Liver (tissue), 10 donors: ENCODE measurements at places on chromosomes 3 and 15. TPM values are rescaled to one million over a fixed set of nuclear protein-coding genes. Genes with fewer than 3 reads are reported as not detected.

GRCh38 chr3:39166932-39167532 lies 13.6 kb upstream of the CSRNP1 start:
- DNase-seq = peak; percentile 32

- DNase-seq = no peak
These were observed 14.4 kb upstream of the CMTM8 start for GRCh38 chr3:32224016-32224516.

DNA sequence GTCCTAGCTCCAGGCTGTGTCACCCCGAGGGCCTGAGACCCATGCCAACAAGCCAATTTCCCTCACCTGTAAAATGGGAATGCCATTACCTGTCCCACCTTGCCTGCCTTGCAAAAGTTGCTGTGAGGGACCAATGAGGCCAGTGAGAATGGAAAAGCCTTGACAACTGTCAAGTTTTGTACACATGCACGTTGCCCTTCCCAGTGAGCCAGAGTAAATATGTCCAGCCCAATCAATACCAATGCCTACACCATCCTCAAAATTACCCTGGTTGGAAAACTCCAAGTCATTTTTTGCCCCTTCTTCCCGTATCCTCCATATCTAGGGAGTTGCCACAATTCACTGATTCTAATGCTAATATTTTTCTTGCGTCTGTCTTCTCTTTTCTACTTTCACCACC lies 73.5 kb upstream of the RASGRF1 start:
- DNase-seq = no peak

GRCh38 chr3:38988955-38989354 lies 62.8 kb downstream of the SCN11A start:
- DNase-seq = no peak

DNA sequence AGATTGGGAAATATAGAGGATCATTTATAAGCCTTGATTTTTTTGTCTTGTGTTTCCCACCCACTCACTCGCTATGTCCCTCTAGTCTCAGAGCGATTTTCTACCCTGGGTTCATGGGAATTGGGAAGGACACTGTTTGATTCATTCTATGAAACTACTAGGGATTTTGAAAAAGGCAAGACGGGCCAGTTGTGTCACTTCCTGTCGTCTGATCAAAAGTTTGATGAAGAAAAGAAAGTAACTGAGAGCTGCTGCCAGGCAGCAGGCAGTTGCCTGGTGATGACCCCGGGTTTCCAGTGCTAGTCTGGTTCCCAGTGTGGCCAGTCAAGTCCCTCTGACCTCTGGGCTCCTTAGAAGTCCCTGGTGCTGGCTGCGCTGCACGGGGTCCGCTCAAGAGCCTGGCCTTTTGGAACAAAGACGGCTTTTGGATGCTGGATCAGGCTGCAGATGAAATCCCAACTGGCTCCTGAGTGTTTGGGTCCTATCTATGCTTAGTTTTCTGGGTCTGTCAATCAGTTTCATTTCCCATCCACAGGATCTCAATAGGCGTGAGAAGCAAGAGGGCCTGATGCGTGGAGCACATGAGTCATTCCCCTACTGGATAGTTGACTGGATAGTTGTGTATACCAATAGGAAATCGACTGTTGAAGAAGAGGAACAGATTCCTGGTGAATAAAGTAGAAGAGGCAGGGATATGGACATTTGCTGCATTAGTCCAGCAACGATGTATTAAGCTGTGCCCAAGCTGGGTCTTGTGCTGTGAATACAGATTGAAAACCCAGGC lies 89.7 kb downstream of the EEFSEC start:
- peak; percentile 24 for DNase-seq

DNA sequence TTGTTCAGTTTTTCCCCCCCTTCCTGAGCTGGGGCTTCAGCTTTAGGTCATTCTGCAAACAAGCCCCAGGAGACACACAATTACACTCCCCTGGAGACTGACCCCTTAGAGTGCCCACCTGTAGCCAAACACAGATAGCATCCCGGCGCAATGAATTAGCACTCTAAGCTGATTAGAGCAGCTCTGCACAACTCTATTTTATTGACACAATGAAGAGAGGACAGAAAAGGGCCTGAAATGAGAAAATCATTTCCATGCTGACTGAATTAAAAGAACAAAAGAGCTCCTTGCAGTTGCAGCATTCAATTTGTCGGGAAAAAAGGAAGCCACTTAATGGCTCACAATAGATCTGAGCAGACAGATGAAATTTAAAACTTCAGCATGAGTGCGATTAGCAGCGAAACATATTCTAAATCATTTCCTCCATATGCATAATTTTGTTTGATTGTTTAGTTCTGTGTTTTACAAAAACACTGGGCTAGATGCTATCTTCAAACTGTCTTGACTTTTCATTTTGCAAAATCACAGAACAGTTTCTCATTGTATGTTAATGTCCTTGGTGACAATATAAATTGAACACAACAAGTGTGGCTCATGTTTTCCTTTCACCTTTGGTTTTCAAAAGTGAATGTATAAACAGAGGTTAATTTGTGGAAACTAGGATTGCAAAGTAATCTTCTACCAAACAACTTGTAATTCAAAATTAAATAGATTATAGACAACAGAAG lies 308.6 kb downstream of the MECOM start:
- DNase-seq = no peak

- DNase-seq = no peak
These were observed at the start of gene LRRC31 for GRCh38 chr3:169869484-169870220. TSS of gene LRRC31 (minus strand) at chr3:169869935. CDS start at chr3:169869807, 128 bp downstream.

GRCh38 chr3:57896031-57896430 lies 112.2 kb upstream of the FLNB start:
- DNase-seq = no peak

DNA sequence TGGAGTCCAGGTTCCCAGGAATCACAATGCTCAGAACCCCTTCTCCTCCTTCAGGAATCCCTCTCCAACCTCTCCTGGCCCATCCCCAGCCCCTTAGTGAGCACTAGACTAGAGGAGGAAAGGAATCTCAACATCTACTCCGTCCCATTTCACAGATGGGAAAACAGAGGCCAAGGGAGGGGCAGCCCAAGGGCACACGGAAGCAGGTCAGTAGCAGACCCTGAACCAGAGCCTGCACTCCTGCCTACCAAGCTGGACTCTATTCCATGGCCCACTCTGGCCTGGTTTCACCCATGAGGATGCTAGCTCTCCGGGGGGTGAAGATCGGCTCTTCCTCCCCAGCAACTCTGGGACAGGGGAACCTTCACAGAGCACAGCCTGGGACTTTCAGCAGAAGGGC lies 14.3 kb downstream of the SEMA7A start:
- DNase-seq = no peak

DNA sequence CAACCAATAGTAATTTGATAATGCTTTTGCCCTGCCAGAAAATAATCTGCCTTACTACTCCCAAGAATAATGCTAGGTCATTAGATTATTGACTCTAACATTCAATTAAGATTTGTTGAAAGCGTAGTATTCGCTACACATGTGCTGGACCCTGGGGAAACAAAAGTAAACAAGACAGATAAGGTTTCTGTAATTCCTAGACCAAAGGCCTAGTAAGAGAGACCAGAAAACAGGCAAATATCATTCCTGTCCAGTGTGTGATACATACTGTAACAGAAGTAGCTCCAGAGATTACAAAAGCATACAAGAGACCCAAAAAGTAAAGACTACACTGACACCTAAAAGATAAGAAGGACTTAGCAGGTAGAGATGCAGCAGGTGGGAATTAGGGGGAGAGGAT lies 60.8 kb downstream of the PLOD2 start:
- DNase-seq = no peak

DNA sequence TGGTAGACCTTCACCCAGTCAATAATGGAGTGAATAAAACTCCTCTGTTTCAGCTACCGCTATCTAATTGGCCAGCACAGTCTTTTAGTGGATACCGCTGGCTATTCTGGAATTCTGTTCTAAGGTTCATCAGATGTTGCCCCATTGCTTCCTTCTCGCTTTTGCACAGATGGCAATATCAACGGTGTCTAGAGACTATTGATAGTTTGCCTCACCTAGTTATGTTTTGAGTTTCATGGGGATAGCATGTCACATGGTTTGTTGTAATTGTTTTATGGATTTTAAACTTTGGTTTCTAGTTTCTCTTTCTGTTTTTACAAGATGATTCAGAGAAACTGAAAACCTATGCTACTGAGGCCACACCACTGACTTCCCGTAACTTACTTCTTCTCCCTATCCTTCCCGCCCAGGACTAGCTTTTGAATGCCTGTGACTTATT lies 2.0 kb downstream of the XRN1 start:
- DNase-seq = no peak

GRCh38 chr15:57085267-57085666 lies 166.8 kb downstream of the TCF12 start:
- DNase-seq = no peak

DNA sequence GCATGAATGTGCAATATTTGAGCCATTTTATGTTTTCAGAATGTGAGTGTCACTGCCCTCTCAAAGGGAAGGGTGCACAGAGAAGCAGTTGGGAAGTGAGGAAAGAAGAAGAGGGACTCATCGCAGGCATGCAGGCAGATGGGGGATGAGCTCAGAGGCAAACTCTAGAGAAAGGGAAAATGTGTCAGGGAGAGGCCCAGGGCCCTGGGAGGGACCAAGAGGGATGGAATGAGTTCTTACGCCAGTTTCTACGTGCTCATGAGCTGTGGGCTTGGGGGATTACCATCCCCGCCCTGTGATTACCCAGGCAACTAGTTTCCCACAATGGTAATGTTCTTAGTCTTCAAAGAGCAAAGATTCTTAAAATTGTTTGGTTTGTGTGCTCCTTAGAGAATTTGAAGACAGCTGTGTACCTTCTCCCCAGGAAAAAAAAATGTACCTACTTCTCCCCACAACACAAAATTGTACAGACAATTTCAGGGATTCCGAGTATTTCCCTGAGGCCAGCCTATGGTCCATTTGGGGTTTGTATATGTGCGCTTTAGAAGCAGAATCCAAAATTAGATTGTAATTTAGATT lies 17.8 kb downstream of the GCSAM start:
- no peak for DNase-seq

DNA sequence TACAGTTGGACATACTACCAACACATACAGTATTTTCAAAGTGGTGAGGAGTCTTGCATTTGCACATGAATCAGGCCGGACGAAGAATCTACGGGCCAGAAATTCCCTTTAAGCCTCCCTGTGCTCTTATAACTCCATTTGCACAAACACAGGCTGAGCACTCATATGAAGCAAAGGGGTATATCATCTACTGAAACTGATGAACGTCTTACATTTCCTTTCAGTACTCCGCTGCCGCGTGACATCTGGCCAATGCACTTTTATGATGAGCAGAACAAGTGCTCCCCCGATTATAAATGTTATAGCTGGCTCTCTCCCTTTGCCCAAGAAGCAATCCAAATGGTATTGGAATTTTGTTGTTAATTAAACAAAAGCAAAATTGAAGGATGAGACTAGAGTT lies 110.3 kb upstream of the ICE2 start:
- DNase-seq = no peak

- no peak for DNase-seq
These were observed 123.3 kb upstream of the RASGRP1 start for GRCh38 chr15:38687775-38688495.

GRCh38 chr3:194009892-194010533 lies 125.9 kb upstream of the HES1 start:
- no peak for DNase-seq

GRCh38 chr3:9067352-9067975 lies 104.2 kb upstream of the RAD18 start:
- no peak for DNase-seq

- DNase-seq = no peak
These were observed 42.3 kb upstream of the CORO2B start for GRCh38 chr15:68536331-68537095.

DNA sequence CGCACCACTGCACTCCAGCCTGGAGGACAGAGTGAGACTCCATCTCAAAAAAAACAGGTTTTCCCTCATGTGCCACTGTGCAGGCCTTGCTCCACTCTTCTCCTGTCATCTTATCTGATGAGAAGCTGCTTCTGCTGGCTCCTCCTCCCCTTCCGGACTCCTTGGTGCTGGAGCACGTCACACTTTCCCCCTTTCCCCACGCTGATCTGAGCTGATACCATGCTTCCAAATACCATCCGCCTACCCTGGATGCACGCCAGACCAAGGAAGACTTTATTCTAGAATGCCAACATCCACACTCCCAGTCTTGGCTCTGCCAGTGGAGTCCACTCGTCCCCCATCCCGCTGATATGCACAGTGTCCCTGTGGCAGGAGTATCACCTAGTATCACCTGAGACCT lies 31.3 kb downstream of the HOMER2 start:
- DNase-seq = no peak

The UPK1B gene
- 0.23 TPM for total RNA-seq

The GPR149 gene
- not detected for total RNA-seq

The SST gene
- total RNA-seq = not detected

The GASK1A gene
- 22.8 TPM for total RNA-seq

The UROC1 gene
- 28.4 TPM for total RNA-seq

The PEX5L gene
- total RNA-seq = not detected

The PRSS50 gene
- total RNA-seq = 0.33 TPM

The IL16 gene
- total RNA-seq = 6.9 TPM

The ANKUB1 gene
- total RNA-seq = not detected

The ANXA2 gene
- 138 TPM for total RNA-seq

The IGSF11 gene
- 0.17 TPM for total RNA-seq

The IGF1R gene
- 5.7 TPM for total RNA-seq
